ENCODE measurements at places on chromosomes 11 and 22. TPM values are rescaled to one million over a fixed set of nuclear protein-coding genes. Genes with fewer than 3 reads are reported as not detected.
A peak's percentile ranks its signal among the peaks of the same experiment; 100 is the strongest.

DNA sequence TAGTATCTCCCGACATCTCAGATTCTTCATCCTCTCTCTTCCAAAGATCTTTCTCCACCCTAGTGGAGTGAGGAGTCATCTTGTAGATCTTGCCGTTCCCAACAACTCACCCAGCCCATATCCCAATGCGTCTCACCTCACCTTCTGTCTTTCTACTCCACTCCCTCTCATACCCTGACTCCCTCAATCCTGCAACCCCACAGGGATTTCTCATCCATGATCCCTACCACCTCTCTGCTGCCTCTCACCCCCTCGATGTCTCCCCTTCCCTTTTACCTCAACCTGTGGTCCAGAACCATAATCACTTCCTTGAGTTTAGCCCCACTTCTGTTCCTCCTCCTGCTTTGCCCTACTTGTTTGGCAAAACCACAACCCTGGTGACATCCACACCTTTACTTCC is 41.7 kb downstream of the OTOG start:
- DNase-seq = peak; percentile 8

DNA sequence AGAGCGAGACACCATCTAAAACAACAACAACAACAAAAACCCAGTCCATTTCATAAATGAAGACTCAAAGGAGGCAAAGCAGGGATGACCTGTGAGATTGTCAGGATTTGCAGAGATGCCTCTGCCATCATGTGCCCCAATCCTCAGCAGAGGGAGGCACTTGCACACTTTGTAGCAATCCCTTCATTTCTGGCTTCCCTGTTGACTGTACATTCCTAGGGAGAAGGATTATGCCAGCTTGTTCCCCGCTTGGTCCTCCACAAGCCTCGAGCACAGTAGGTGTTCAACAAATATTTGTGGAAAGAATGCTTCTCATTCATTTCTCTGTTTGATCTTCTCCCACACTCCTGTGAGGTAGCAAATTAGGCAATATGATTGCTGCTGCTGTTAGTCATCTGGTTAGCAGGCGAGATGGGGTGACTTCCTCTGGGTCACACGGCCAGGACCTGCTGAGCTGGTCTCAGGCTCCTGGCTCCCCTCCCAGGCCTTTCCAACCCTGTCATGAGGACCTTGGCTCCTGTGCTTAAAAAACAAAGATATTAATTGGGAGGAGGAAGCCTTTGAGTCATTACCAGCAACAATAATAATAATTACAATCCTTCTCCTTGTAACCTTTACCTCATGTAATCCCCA is 34.1 kb downstream of the LIF start:
- peak; percentile 81 for DNase-seq

CALCA gene
- total RNA-seq = not detected

GRCh38 chr22:48453751-48454485 is 1373.8 kb downstream of the BRD1 start:
- DNase-seq = no peak

DNA sequence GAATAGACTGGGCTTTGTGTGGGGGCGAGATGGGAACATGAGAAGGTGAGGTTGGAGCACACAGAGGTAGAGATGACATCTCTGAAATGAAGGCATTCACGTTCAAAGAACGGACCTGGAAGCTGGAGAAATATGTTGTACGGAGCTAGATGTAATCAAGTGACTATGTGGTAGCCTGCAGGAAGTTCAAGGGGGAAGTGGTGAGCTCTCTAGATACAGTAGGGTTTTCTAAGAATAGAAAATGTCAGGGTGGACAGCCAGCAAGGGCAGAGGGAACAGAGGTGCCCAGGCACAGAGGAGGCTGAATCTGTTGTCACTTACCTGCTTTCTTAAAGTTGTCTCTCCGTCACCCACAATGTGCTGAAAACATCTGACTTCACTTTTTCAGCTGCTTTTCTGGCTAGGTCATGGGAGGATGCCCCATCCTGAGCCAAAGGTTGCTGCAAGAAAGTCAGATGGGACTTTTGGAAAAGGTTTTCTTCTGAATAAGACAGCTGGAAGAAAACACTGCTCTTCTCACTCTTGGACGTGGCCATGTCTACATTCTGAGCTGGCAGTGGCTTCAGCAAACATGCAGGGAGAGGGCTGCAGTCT is 171.5 kb upstream of the B3GAT1 start:
- no peak for DNase-seq
